ENCODE measurements at places on chromosomes 7 and 10.

DNA sequence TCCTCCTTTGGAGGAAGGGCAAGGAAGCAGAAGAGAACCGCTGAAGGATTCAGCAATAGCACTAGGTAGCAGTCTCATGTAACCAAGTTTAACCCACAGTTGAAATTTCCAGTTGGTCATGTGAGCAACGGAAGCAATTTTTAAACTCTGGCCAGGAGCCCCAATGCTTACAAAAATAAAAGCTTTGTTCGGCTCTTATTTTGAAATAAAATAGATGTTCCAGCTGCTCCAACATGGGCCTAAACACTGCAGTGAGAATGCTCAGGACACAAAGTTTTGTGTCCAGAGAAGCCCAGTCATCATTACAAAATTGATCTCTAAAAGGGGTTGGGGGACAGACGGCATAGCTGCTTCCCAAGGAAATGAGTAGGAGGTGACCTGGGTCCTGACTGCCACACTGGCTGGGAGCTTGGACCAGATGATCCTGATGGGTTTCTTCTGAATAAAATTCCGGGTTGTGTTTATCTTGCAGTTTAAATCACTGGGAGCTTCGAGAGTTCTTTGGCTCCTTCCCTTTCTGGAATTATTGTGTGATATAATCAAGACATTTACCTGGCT is 452 bp upstream of the TMEM140 start:
- no peak for DNase-seq

- DNase-seq = no peak
Measured at GRCh38 chr10:49110684-49111319, 4.5 kb downstream of the VSTM4 start.

DNA sequence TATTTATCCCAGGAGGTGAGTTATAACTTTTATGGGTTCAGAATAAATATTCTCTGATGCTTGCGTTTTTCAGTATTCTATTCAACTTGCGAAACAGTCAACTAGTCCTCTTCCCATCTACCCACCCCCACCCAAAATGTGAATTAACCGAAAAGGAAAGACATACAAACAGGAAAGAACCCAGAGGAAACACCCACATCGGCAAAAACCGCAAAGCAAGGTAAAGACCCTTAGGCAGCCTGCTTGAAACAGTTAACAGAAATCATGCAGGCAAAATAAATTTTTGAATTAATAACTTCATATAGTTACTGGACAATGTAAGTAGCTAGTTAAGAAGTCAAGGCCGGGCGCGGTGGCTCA is 5.4 kb downstream of the ZC3HAV1 start:
- DNase-seq = no peak

DNA sequence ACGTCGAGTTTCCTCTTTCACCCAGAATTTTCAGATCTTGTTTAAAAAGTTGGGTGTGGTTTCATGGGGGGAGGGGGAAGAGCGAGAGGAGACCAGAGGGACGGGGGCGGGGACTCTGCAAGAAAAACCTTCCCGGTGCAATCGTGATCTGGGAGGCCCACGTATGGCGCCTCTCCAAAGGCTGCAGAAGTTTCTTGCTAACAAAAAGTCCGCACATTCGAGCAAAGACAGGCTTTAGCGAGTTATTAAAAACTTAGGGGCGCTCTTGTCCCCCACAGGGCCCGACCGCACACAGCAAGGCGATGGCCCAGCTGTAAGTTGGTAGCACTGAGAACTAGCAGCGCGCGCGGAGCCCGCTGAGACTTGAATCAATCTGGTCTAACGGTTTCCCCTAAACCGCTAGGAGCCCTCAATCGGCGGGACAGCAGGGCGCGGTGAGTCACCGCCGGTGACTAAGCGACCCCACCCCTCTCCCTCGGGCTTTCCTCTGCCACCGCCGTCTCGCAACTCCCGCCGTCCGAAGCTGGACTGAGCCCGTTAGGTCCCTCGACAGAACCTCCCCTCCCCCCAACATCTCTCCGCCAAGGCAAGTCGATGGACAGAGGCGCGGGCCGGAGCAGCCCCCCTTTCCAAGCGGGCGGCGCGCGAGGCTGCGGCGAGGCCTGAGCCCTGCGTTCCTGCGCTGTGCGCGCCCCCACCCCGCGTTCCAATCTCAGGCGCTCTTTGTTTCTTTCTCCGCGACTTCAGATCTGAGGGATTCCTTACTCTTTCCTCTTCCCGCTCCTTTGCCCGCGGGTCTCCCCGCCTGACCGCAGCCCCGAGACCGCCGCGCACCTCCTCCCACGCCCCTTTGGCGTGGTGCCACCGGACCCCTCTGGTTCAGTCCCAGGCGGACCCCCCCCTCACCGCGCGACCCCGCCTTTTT is at the start of gene VIM:
TSS of gene VIM (plus strand) at position 151 of the 925 bp plus-strand sequence. CDS start 1,182 bp downstream, outside the sequence.
- peak; percentile 78 for DNase-seq

DNA sequence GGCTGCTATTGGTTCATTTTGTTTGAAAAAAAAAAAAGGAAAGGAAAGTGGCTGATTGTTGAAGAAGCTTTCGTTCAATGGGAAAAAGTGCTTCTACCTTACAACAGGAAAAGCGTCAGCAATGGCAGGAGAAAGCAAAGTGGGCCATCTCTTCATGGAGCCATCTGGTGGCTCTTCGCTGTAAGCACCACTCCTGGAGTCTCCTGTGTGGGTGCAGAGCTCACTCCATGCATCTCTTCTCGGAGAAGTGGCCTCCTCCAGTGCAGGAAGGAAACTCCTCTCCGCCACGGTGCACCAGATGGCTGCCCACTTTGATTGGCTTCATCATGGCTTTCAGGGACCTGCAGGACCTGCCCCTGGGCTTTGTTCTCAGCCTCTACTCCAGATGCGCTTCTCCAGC is 250.9 kb downstream of the PTEN start:
- DNase-seq = no peak

GRCh38 chr10:132813560-132814468 is 27.9 kb upstream of the NKX6-2 start:
- DNase-seq = no peak

DNA sequence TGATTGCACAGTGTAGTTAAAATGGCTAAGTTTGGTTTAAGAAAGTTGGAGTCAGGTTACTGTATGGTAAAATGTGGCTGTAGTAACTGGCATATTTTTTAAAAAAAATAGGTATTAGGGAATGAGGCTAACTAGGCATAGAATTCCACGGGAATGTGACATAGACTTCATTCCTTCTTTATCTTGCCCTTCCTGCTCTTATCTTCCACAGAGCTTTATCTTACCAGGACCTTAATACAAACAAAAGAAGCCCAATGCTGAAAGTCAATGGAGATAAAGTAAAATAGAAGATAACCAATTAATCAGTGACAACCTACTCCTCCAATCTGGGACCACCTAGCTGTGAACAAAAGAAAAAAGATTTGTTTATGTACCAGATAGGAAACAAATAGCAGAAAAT is 58.1 kb downstream of the TET1 start:
- no peak for DNase-seq

GRCh38 chr10:28478646-28479045 is 54.3 kb upstream of the WAC start:
- DNase-seq = no peak

- no peak for DNase-seq
Measured at GRCh38 chr7:98869027-98869596, 702 bp downstream of the TMEM130 start.

GRCh38 chr7:43484678-43485395 is 98.1 kb upstream of the STK17A start:
- no peak for DNase-seq

DNA sequence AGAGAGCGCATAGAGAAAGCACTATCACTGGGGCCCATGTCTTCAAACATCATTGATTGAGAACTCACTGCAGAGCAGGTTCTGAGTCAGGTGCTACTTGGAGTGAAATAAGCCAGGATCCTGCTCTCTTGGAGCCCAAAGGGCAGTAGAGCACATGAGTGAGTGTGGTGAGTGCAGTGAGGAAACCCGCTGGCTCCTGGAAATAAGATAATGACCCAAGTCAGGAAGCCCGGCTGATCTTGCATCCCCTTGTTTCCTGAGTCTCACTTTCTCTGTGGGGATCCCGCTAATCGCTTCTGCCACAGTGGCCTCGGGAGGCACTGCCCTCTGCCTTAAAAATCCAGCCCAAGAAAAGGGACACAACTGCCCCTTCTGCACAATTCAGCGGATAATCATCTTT is 7.1 kb upstream of the FAM107B start:
- DNase-seq = no peak
